Glomerular endothelial cell (primary cell): ENCODE measurements at places on chromosomes 6 and 20. TPM values are rescaled to one million over a fixed set of nuclear protein-coding genes. Genes with fewer than 3 reads are reported as not detected.

The PROKR2 gene
- not detected in 2 replicates for total RNA-seq

DNA sequence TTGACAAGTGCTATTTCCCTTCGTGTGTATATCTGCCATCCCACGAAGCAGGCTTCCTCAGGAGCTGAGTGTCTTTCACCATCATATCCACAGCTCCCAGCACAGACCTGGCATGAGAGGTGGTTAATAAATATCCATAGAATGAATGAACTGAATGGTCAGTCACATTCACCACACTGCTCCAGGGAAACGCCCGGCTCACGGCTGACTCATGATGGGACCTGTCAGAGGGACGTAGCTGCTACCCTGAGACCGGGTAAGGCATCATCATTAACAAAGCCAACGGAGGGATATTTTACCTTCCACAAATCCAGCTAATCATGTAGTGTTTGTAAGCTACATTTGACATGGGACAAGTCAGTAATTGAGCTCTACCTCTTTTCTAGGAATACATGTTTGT, 12.5 kb downstream of the AGPAT4 start:
- no peak for DNase-seq

DNA sequence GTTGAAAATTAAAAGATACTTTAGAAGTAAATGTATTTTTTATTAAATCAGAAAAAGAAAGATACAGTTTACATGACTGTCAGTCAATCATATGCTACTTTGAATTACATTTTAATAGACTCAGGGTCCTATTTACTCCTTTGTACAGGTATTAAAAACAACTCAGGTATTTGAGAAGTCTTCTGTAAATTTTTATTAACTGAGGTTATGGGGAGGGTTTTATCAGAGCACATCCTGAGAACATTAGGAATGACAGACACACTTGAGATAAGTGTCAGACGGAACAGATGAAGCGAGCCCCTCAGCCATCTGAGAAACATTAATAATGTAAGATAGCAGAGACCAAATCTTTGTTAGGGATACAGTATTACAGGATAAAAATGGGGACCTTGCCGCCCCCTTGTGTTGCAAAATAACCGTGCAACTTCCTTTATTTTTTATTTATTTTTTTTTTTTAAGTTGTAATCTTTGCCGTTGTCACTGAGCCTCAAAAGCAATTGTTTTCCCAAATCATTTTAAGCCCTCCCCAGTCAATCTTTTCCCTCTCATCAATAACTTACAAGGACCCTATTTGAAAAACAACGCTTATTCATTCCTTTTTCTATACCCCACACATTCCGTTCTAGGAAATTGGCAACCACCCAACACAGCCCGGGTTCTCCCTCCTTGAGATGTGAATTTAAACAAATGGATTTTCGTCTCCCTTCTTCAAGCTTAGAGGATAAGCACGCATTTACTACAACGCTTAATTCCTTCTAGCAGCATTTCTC, 126.7 kb downstream of the BCAS1 start:
- no peak for DNase-seq

- DNase-seq: no peak
These were observed 24.6 kb downstream of the KDM1B start for GRCh38 chr6:18179770-18180356.

GRCh38 chr20:61798632-61799031, 267.0 kb downstream of the TAF4 start:
- no peak for DNase-seq

GRCh38 chr20:8298426-8299043, 166.5 kb downstream of the PLCB1 start:
- DNase-seq: no peak

DNA sequence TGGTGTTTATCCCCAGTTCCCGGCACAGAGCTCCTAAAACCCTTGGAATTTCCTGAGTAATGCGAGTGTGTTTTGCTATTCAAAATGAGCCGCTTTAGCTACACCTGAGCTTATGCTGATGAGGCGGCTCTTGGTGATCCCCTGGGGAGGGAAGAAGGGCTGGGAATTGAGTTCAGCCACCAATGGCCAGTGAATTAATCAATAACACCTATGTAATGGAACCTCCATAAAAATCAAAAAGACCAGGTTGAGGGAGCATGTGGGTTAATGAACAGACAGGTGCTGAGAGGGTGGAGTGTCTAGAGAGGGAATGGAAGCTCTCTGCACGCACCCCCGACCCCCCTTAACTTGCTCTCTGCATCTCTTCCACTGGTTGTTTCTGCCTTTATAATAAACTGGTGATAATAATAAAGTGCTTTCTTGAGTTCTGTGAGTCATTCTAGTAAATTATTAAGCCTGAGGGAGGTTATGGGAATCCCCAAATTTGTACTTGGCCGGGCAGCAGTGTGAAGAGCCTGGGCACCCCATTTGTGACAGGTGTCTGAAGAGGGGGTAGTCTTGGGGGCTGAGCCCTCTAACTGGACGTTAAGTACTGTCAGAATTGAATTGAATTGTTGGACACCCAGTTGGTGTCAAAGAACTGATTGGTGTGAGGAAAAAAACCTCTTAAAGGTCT, 24.6 kb upstream of the SERPINB1 start:
- no peak for DNase-seq

GRCh38 chr20:57683287-57683686, 26.5 kb downstream of the PMEPA1 start:
- DNase-seq: no peak
